Endothelial cell (in vitro differentiated cells): ENCODE measurements at places on chromosomes 7 and 10. TPM values are rescaled to one million over a fixed set of nuclear protein-coding genes. Genes with fewer than 3 reads are reported as not detected.

DNA sequence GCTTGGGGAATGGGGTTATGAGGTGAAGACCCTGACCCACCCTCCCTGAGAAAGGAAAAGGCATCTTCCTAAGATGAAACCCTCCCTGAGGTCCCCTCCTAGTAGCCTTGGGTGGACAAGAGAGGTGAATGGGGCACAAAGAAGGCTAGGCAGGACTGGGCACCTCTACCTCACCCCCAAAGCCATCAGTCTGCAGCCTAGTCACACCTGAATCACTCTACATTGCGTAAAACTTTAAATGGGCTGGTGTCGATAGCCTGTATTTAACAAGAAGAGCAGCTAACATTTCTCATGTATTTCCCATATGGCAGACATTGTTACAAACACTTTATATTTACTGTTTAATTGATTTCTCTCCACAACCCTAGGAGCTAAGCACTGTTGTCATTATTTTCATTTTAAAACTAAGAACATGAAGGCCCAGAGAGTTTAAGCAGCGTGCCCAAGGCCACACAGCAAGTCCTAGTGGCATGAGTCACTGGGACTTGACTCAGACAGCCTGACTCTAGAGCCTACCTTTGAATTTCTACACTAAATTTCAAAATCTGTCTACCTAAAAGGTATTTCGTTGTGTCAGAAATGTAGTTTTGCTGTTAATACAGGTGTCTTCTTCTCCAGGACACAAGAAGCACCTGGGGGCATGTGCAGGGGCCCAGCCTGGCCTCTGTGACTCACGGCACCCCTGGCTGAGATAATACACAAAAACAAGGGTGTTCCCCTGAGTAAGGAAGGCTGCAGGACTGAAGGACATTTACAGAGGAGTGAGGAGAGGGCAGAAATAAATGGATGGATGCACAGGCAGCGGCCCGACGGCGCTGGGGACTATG is 3.4 kb downstream of the AOC1 start:
- H3K4me1 ChIP-seq: peaks cover 13% of the 10 kb centered on the region
- DNase-seq: no peak
- H3K36me3 ChIP-seq: no peaks in the 10 kb centered on the region
- H3K4me3 ChIP-seq: no peak overlapping the region
- H3K27ac ChIP-seq: no peak overlapping the region

GRCh38 chr7:131365838-131366237 is 38.2 kb downstream of the MKLN1 start:
- H3K4me1 ChIP-seq: peaks cover 48% of the 10 kb centered on the region
- no peak for DNase-seq
- no peak overlapping the region for H3K27ac ChIP-seq
- no peaks in the 10 kb centered on the region for H3K36me3 ChIP-seq

DNA sequence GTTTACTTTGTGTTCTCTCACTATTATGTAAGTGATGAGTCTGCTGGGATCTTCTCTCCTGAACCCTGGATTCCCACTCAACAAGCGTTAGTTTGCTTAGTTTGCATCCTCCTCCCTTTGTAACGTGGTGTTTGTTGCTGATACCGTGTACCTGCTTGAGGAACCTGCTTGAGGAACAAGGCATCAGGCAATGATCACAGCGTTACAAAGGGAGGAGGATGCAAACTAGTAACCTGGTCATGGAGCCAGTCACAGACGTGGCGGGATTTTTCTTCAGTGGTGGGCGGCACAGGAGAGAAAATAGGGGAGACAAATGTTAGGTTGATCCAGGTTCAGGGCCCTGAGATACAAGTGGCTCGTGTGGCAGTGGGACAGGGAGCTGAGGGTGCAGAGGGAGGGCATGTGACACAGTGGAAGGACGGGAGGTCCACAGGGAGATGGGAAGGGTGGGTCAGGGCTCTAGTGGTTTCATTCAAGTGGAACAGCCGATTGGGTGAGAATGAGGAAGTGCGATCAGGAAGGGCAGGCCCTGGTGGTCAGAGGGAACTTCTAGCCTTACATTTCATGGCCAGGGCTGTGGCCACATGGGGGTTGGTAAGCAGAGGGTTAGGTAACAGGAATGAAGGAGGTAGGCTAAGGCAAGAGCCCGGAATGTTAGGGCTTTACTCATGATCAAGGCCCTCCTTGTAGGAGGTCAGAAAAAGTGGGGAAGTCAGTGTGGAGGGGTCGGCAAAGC is 38.0 kb downstream of the SNX10 start:
- peaks cover 8% of the 10 kb centered on the region for H3K27me3 ChIP-seq
- H3K27ac ChIP-seq: no peak overlapping the region
- no peak for DNase-seq
- H3K4me1 ChIP-seq: peaks cover 12% of the 10 kb centered on the region
- no peak overlapping the region for H3K4me3 ChIP-seq

DNA sequence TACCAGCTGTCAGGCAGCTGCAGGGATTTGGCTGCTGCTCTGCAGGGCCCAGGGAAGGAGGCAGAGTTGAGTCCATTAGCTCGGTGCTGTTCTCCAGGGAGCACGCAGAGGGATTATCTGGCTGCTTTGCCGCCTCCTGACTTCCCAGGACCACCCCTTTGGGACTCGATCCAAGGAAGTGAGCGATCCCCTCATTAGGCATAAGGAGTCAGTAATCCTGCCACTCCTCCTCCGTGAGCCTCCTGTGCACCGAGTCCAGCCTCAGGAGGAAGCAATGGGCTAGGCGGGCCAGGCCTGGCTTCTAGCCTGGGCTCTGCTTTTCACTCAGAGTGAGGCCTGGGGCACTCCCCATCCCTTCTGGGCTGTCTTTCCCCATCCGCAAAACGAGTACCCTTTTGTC is 417.9 kb downstream of the RPS24 start:
- peaks cover 3% of the 10 kb centered on the region for H3K36me3 ChIP-seq
- no peak overlapping the region for H3K4me3 ChIP-seq
- peaks cover 2% of the 10 kb centered on the region for H3K4me1 ChIP-seq
- peaks cover 14% of the 10 kb centered on the region for H3K27me3 ChIP-seq
- DNase-seq: no peak
- H3K27ac ChIP-seq: no peak overlapping the region

Gene HOXA1
- 3.5 TPM for total RNA-seq

Gene BPGM
- 17.7 TPM for total RNA-seq

Gene C7orf57
- total RNA-seq: not detected

- H3K27ac ChIP-seq: no peak overlapping the region
- DNase-seq: no peak
- H3K36me3 ChIP-seq: peaks cover 37% of the 10 kb centered on the region
- H3K4me3 ChIP-seq: no peak overlapping the region
- H3K27me3 ChIP-seq: no peaks in the 10 kb centered on the region
These were observed 34.4 kb downstream of the SCRN1 start for GRCh38 chr7:29955075-29955792.

GRCh38 chr10:26090026-26090425 is 126.5 kb upstream of the GAD2 start:
- H3K36me3 ChIP-seq: no peaks in the 10 kb centered on the region
- no peak overlapping the region for H3K4me3 ChIP-seq
- H3K27ac ChIP-seq: no peak overlapping the region
- DNase-seq: no peak
- peaks cover 2% of the 10 kb centered on the region for H3K27me3 ChIP-seq

- no peak overlapping the region for H3K27ac ChIP-seq
- H3K4me1 ChIP-seq: peaks cover 2% of the 10 kb centered on the region
- H3K27me3 ChIP-seq: peaks cover 2% of the 10 kb centered on the region
- no peak for DNase-seq
- no peak overlapping the region for H3K4me3 ChIP-seq
These were observed 144.8 kb downstream of the ICA1 start for GRCh38 chr7:8117195-8117594.

Gene MUC3A
- 3.4 TPM for total RNA-seq

Gene DHX32
- total RNA-seq: 54.0 TPM

GRCh38 chr7:70700055-70700940 is 431.6 kb upstream of the GALNT17 start:
- no peak overlapping the region for H3K4me3 ChIP-seq
- H3K4me1 ChIP-seq: peaks cover 33% of the 10 kb centered on the region
- H3K36me3 ChIP-seq: peaks cover 7% of the 10 kb centered on the region
- no peak for DNase-seq

GRCh38 chr10:59868696-59869593 is 37.4 kb downstream of the CCDC6 start:
- no peak overlapping the region for H3K27ac ChIP-seq
- H3K4me1 ChIP-seq: peaks cover 24% of the 10 kb centered on the region
- H3K4me3 ChIP-seq: no peak overlapping the region

Gene C10orf105
- 0.15 TPM for total RNA-seq

Gene APBB1IP
- not detected for total RNA-seq
